Natural killer cell treated with Interleukin-12 subunit alpha and Interleukin-12 subunit beta and Interleukin-15 and Interleukin-18, amount 100 ng/mL, for 72 hours (primary cell): ENCODE measurements at places on chromosomes 1 and 21.

DNA sequence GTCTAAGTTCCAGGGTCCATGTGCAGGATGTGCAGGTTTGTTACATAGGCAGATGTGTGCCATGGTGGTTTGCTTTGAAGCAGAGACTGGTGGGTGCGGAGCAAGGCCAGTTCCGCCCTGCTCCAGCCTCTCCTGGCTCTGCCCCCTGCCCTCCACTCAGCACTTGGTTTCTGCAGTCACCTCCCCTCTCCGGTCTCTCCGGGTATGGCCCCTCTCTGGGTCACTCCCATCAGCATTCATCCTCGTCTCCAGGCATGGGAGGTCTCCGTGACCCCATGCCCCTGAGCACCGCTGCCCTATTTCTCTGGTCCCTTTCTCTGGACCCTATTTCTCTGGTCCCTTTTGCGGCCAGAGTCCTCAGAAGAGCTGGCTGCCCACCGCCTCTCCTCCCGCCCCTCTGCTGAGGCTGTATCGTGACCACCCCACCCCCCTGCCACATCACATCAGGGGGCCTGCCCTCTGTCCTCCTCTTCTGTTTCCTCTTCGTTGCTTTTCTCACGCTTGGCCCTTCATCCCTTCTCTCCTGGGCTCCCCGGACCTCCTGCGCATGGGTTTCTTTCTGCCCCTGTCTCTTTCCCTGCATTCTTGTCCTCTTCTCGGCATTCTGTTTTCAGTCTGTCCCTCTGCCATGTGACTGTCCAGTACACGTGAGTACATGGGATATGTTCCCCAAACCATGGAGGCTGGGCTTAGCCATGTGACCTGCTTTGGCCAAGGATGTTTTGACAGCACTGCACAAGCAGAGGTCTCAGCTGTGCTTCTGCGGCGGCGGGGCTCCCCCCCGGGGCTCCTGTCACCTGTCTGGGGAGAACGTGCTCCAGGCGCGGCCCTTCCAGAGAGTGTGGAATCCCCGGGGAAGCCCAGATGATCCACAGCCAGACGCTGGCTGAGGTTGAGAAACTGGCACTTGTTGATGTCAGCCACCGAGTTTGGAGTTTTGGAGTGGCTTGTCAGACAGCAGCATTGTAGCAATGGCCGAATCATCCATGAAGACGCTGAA is 54.4 kb upstream of the C1orf174 start:
- DNase-seq, result no peak

GRCh38 chr1:42957229-42957879 is 1.3 kb downstream of the SLC2A1 start:
- DNase-seq, result no peak

GRCh38 chr1:8889925-8890785 is 11.7 kb upstream of the ENO1 start:
- no peak for DNase-seq

DNA sequence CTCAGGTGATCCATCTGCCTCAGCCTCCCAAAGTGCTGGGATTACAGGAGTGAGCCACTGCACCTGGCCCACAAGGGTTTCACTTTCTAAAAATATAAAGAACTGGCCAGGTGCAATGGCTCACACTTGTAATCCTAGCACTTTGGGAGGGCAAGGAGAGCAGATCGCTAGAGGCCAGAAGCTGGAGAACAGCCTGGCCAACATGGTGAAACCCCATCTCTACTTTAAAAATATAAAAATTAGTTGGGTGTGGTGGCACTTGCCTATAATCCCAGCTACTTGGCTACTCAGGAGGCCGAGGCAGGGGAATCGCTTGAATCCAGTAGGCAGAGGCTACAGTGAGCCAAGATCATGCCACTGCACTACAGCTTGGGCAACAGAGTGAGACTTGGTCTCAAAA is 25.7 kb downstream of the MRPL39 start:
- no peak for DNase-seq

GRCh38 chr1:20381045-20381641 is 90.5 kb downstream of the VWA5B1 start:
- DNase-seq, result no peak

DNA sequence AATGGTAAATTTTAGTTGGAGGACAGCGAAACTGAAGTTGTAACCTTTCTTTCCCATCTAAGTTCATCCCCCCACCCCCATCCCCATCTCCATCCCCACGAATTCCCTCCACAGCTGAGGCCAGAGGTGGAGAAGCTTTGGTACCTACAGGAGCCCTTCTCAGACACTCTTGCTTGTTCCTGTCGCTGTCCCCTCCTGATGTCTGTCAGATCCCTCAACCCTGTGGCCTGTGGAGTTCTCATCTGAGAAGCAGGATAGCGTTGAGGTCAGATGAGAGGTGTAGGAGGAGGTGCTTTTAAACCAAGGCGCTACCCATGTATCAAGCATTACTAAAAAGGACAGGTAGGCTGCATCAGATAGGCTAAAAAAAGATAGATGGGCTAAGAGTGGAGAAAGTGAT is 769 bp downstream of the NTPCR start:
- no peak for DNase-seq

- no peak for DNase-seq
Observed at GRCh38 chr1:221781102-221781755, 39.3 kb upstream of the DUSP10 start.

DNA sequence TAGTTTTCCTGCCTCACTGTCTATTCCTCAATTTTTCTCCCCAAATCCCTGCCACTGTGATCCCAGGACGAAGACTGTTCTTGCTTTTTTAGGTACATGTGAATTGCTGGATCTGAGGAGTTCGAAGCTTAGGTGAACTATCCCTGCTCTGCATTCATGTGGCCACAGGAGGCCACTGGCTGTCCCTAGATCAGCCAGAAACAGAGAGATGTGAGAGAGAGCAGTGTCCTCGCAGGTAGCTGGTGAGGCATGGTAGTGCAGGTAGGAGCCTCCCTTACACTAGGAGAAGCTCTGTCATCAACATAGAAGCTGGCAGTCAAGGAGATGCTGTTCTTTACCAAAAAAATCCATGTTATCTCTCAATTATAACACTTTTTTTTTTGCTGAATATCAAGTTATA is 71.5 kb downstream of the USP24 start:
- no peak for DNase-seq

DNA sequence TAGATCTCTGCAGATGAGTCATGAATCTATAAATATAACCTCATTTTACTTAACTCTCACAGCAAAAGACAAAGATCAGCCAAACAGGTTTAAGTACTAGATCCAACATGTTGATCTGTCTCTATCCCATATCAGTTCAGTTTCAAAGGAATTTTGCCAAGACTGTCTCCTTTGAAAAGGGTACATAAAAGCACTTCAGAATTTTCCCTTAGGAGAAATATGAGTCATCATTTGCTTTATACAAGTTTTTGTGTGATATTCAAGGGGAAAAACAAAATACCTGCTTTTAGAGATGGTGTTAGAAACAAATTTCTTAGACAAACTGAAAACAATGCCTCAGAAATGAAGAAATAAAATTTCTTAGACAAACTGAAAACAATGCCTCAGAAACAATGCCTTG is 73.5 kb upstream of the LRRC7 start:
- DNase-seq, result no peak

- DNase-seq, result no peak
Observed at GRCh38 chr1:170535418-170535817, 3.5 kb downstream of the GORAB start.

DNA sequence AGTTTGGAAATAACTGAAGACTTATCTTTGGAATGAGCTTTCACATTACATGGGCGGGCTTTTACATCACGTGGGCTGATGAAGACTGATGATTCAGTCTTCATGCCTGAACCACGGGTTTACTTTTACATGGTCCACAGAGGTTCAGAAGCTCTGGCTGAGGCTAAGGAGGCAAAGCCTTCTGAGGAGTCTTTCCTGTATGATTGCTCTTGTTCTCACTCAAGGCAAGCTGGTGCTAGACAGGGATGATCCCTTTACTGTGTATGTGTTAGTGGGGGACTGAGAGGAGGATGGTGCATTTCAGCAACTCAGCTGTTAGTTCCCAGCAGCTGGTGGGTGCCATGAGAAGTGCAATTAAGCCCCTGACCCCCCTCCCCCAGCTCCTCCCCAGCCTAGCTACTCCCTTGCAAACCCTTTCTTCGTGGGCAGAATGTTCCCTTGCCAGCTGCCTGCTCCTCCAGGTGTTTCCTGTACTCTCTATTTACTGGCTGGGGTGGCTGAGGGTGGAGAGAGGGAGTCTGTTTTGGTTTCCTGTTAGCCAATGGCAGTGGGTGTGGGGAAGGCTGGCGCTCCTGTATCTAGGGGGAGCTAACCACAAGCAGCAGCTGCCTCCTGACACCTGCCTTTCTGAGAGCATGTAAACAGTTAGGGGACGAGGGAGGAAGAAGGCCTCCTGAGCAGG is 15.4 kb downstream of the BTG2 start:
- DNase-seq, result no peak

DNA sequence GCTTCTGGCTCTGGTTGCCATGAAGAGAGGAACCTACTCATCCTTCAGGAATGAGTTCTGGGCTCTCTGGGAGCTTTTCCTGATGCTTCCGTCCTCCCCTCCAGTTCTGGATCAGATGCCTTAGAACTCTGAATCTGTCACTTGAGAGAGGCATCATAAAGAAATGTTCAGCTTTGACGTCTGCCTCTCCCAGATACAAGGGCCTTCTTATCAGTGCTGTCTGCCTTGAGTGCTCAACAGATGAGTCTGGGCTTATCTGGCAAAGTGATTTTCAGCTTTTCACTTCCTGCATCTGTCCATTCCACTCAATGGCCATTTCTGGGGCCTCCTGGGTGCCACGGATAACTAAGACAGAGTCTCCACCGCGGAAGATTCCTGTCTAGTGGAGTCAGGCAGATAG is 12.3 kb upstream of the OTUD3 start:
- DNase-seq, result no peak

DNA sequence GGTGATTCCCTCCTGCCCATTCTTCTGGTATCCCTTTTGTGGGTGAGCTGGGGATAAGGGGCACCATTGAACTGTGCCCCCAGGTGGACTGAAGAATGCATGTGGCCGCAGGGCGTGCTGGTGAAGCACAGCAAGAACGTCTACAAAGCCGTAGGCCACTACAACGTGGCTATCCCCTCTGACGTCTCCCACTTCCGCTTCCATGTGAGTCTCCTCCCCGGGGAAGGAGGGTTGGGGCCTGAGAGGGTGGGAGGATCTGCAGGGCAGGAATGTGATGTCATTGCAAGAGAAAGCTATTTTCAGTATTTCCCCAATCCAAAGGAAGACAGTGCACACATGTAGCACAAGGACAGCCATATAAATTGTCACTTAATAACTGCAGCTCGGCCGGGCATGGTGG is 7.5 kb upstream of the KPNA6 start:
- no peak for DNase-seq

DNA sequence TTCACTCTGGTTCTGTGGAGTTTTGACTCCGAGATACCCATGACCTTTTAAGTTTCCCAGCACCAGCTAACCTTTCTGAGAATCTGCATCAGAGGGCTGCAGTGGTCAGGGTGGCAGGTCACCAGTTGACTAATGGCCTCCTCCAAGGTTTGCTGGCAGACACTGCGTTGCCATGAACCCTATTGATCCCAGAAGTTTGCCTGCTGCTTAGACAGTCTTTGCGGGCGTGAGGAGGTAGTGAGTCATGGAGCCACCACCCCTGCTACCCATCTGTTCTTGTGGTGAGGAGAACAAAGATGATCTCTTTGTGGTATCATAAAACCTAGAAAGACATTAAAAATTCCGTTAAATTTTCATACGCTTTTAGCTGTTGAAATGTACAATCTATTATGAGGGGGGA is 180.4 kb downstream of the FGGY start:
- no peak for DNase-seq

- no peak for DNase-seq
Observed at GRCh38 chr1:242016479-242016878, 17.6 kb upstream of the MAP1LC3C start.

DNA sequence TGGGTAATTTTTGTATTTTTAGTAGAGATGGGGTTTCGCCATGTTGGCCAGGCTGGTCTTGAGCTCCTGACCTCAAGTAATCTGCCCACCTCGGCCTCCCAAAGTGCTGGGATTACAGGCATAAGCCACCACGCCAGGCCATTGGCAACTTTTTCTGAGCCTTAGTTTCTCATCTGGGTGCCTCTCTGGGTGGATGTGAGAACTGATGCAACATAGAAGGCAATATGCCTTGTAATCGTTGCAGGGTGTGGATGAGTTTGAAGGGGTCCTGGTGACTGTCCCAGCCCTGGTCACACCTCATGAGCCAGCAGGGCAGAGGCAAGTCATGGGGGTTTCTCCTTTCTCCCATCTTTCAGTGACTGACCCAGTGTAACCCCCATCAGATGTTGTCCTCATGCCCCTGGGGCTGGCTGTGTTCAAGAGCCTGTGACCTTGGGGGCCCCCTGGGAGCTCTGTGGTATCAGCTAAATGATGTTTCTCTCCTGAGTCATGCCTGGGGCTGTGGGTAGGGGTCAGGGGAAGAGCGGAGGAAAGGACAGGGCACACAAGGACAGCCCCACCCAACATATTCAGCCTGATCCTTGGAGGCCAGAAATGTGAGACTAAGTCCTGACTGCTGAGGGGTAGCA is 3.6 kb downstream of the COL9A2 start:
- DNase-seq, result no peak

- DNase-seq, result no peak
Observed at GRCh38 chr1:226772446-226773139, 33.5 kb upstream of the ITPKB start.

GRCh38 chr1:43693371-43693770 is 14.0 kb upstream of the ST3GAL3 start:
- no peak for DNase-seq

DNA sequence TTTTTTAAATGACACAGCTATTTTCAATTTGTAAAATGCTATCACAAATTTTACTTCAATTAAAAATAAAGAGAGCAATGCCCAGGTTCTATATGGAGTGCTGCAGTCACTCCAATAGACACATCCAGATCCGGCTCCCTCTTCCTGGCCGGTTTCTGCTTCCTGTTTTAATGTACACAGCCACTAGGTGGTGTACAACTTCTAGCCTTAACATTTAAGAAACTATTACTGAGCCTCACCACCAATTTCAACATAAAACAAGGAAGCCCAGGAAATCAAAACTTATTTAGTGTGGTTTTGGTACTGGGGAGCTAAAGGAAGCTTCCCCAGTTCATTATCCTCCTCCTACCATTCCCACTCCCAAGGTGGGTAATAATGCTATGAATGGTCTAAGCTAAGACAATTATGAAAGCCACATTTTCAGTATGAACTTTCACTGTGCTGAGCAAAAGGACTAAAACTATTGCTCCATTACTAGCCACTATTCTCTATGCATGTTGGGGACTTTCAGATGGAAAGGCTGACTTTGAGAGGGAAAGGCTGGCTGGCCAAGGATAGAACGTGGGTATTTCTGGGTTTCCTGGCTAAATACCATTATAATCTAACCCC is 25.5 kb upstream of the MTMR11 start:
- DNase-seq, result no peak

- no peak for DNase-seq
Observed at GRCh38 chr21:45893740-45894449, 87.7 kb upstream of the COL6A1 start.
